ENCODE measurements at places on chromosomes 13 and 19.

DNA sequence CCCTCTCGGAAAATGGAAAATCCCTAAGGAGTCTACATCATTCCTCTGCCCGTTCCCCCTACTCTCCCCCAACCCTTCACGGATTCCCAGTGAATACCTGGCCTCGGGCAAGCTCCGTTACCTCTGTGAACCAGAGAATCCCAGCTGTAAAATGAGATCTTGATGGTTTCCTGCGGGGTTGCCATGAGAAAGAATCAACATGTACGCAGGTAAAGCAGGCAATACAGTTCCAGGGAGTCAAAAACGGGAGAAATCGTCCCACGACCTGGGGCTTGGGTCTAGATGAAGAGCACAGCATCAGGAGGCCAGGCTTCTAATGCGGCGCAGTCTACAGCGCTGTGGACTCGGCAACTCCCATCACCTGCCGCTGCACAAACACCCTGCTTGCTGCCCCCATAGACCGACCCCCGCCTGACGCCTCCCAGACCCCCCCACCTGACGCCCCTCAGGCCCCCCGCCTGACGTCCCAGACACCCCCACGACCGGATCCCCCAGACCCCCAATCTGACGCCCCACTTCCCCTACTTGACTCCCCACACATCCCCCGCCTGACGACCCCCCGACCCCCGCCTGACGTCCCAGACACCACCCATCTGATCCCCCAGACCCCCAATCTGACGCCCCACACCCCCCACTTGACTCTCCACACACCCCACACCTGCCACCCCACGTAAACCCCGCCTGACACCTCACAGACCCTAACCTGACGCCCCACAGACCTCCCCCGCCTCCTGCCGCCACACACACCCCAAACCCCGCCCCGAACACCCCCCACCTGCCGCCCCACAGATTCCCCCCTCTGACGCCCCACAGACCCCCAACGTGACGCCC is 680 bp downstream of the LIG4 start:
- H3K27ac ChIP-seq = peak overlapping the region; percentile 71
- no peaks in the 10 kb centered on the region for H3K27me3 ChIP-seq
- DNase-seq = no peak
- H3K4me3 ChIP-seq = peak overlapping the region; percentile 49

DNA sequence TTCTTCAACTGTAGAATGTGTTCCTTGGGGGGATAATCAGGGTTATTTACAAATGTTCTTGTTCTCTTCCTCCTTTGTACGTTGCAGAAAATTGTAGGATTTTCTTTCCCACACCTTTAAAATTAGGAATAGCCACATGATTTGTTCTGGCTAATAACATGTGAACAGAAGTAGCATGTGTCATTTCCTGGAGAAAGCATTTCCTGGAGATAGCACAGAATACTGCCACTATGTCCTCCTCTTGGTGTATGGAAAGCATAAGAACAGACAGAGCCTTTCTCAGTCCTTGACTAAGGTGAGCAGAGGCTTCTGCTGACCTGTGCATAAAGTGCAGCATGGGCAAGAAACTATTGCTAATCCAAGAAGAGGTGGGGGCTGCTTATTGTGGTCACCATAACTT is 101.8 kb downstream of the FAM216B start:
- H3K4me3 ChIP-seq = no peak overlapping the region
- H3K27me3 ChIP-seq = no peaks in the 10 kb centered on the region
- H3K36me3 ChIP-seq = no peaks in the 10 kb centered on the region
- H3K27ac ChIP-seq = no peak overlapping the region
- DNase-seq = no peak

DNA sequence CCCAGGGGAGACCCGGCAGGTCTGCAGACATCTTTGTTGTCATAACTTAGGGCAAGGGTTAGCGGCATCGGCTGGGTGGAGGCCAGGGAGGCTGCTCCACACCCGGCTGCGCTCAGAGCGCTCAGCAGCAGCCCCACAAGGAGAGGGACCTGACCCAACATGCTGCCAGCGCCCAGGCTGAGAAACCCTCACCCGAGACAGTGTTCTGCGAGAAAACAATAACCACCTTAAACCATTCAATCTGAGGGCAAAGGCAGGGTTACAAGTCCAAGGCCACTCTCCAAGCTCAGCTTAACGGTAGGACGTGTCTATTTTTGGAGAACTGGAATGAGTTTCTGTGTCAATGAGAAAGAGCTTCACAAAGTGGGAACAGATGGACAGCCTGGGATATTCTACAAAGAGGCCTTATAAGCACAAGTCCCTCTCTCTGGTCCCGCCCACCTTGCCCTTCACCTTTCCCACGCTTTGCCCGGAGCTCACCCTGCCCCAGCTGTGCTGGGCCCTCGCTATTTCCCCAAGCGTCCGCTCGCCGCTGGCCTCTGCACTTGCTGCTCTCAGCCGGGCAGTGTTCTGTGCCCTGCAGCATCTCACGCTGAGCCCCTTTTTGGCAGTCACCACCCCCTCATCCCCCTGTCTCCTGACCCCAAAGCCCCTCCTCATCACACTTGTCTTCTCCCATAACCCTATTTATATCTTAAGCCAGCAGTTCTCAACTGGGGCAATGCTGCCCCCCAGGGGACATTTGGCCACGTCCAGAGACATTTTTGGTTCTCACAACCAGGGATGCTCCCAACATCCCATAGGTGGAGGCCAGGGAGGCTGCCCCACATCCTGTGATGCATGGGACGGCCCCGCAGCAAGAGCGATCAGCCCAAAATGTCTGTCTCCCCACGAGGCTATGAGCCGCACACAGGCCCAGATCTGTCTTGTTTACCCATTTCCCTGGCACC is 17.6 kb downstream of the PPP1R12C start:
- peak overlapping the region; percentile 5 for H3K27ac ChIP-seq
- no peak for DNase-seq
- no peaks in the 10 kb centered on the region for H3K27me3 ChIP-seq

DNA sequence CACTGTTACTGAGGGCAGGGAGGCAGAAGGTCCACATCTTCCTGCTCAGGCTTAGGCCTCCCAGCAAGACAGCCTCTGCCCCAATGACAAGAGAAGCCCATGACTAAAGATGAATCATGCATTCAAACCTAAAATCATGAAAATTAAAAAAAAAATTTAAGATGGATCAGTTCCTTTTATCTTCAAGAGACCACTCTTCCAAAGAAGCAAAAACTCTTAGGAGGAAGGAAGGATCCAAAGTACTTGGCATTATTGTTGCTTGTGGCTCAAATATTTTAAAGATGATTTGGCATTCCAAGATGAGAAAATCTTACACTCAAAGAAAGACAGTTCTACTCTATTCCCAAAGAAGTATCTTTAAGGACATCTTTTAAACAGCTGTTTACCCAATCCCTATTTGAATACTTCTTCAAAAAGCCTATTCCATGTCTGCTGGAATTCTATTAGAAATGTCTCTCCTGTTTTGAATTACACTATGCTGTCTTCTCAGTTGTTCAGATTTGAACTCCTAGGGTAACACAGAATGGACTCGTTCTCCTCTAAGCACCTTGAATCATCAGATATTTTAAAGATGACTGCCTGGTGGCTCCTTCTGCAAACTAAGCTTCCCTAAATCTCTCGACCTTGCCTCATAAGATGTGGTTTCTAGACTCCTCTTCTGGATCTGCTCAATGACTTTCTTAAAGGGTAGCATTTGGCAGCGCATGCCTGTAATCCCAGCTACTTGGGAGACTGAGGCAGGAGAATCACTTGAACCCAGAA is 7.0 kb downstream of the SERP2 start:
- no peaks in the 10 kb centered on the region for H3K27me3 ChIP-seq
- DNase-seq = no peak
- H3K36me3 ChIP-seq = no peaks in the 10 kb centered on the region
- H3K4me1 ChIP-seq = no peaks in the 10 kb centered on the region

Measured in esophagus squamous epithelium (tissue), 5 donors.